EH (cell line): ENCODE measurements at places on chromosomes 1 and 21.
A peak's percentile ranks its signal among the peaks of the same experiment; 100 is the strongest.

DNA sequence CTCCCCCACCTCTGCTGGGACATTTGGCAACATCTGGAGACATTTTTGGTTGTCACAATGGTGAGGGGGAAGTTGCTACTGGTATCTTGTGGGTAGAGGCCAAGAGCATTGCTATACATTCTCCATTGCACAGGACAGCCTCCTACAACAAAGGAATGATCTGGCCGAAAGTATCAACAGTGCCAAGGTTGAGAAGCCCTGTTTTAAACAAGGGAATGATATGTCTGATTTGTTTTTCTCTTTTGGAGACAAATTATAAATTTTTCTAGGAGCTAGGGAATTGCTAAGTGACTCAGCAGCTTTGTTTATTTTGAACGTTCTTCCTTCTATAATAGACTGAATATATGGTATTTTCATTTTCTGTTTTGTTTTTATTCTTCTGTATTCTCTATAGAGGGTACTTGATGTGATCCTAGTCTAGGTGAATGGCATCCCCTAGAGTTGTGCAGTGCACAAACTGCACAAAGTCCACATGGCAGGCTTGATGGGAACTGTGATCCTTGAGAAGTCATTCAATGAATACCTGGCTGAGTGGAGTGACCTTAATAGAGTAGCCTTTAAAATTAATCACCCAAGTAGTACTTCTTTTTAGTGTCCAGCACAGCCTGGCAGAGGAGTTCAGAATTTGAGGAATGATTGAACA is 288.6 kb upstream of the USP24 start:
- DNase-seq = peak; percentile 61

DNA sequence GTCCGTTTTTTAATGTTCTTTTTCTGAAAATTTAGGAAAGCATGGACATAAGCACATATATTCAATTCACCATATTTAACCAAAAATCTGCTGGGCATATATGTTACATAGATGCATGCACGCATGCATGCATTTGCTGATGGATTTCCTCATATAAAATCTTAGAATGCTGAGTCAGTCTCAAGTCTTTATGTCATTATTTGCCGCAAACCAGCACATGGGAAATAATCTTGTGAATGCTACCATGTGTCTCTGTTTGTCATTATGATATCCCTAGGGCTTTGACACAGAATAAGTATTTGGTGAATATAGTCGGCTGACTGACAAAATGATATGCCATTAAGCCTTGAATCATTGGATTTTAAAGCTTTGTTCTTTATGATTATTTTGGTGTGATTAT is 776.5 kb downstream of the KCNT2 start:
- DNase-seq = no peak

GRCh38 chr1:172812118-172812517 is 153.2 kb downstream of the FASLG start:
- no peak for DNase-seq

DNA sequence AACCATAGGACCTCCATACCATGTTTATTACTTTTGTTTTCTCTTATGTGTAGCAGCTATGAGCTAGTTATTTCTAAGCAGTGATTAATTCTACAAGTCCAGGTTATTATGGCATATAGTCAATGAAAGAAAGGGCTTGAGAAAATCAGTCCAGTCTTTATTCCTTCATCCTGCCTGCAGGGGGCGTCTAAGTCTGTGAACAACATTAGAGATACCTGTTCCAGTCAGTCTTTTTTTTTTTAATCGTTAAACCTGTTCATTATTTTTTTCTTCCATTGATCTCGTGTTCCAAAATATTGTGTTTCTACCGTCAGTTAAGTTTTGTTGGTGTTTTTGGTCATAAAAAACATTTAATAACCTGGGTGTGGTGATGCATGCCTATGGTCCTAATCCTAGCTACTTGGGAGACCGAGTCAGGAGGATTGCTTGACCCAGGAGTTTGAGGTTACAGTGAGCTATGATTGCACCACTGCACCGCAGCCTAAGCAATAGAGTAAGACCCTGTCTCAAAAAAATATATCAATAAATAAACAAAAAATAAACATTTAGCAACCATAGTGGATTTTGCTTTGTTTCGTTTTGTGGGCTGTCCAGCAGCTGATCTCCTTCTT is 29.4 kb upstream of the CD2 start:
- DNase-seq = peak; percentile 56

- peak; percentile 84 for DNase-seq
These were observed at the start of gene ZYG11A for GRCh38 chr1:52842643-52843310. ZYG11A (plus strand) TSS chr1:52842760; CDS start chr1:52842884, 124 bp downstream.

- DNase-seq = peak; percentile 98
These were observed 75.4 kb downstream of the ABCA4 start for GRCh38 chr1:94045465-94046056.

- no peak for DNase-seq
These were observed 337.0 kb downstream of the MATN1 start for GRCh38 chr1:30386156-30386926.

- DNase-seq = no peak
These were observed 54.5 kb upstream of the LAPTM5 start for GRCh38 chr1:30812076-30812475.

GRCh38 chr1:41024953-41025352 is 3.4 kb upstream of the SLFNL1 start:
- DNase-seq = no peak

DNA sequence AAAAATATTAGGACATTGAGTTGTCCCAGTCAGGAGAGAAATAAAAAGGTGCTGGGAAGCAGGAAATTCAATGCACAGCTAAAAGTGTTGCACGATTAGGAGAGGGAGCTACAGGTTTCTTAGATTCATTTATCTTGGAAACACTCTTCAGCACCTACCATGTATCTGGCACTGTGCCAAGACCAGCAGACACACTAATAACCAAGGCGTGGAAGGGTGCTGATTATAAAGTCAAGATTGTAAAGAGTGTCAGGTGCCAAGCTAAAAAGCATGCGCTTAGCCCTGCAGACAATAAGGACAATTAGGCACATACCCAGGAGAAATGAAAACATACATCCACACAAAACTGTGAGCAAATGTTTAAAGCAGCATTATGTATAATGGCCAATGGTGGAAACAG is 129.9 kb downstream of the DSCAM start:
- no peak for DNase-seq

DNA sequence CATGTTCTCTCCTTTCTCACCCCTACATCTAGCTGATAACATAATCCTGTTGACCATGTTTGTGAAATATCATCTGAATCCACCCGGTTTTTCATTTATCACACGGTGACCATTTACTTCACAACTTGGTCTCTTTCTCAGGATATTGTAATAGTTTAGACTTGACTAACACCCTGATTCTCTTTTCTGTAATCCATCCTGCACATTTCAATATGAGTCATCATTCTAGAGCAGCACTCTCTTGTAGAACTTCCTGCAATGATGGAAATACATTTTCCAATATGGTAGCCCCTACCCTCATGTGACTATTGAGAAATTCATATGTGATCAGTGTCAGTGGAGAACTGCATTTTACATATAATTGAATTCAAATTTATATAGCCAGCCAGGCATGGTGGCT is 2.3 kb upstream of the JAM2 start:
- no peak for DNase-seq

DNA sequence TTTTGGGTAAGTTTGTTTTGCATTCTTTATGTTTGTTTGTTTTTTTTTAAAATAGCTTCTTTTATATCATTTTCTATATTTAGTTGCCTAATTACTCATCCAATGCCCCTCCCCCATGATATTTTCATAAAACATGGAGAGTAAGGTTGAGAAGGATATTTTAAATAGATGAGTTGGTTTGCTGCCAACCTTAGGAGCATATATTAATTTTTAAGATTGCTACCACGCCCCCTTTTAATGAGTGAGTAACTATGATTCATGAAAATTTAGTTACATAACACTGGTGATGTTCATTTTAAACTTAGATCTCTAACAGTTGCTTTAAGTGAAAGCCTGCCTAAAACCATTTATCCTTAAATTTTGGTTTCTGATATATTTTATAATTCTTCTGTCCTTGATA is 18.7 kb downstream of the TMEM50A start:
- peak; percentile 59 for DNase-seq

- DNase-seq = no peak
These were observed 283.5 kb upstream of the SGIP1 start for GRCh38 chr1:66250478-66250877.

DNA sequence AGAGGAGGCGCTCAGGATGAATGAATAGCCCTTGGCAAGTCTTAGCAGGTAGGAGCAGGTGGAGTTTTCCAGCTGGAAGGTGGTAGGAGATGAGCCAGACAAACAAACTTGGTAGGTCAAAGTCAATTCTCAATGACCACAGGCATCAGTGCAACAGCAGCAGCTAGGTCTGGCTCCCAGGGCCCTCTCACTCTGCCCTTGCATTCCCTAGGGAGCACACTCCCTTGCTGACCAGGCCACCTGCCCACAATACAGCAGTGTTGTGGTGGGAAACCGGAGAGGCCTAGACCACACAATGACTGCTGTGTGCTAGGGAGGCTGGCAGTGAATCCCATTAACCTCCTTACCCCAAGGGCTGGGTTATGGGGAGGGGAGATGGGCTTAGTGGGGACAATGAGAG is 13.0 kb upstream of the PAQR6 start:
- no peak for DNase-seq

GRCh38 chr1:157240495-157241184 is 102.4 kb upstream of the ETV3 start:
- no peak for DNase-seq

GRCh38 chr1:51189421-51190073 is 46.5 kb upstream of the RNF11 start:
- DNase-seq = peak; percentile 76

GRCh38 chr1:95572962-95573361 is 339.0 kb downstream of the RWDD3 start:
- no peak for DNase-seq

GRCh38 chr1:159171254-159171687 is at the start of gene CADM3:
CADM3 (plus strand) TSS chr1:159171615; CDS start chr1:159171766, 151 bp downstream.
- DNase-seq = no peak

GRCh38 chr1:47444562-47445465 is 7.0 kb downstream of the FOXD2 start:
- DNase-seq = peak; percentile 28

DNA sequence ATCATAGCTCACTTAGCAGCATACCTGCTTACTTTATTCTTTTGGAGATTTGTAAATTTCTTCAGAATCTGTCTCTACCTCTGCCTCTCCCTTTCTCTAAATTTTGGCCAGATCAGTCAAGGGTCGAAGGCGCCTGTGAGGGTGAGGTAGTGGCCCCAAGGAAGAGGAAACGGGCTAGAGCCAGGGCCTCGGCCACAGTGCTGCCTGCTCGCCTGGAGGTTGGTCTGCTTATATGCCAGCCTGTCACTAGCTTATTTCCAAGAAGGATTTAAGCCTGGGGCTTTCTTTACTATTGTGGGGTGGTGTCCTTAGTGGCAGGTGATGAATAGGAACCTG is 19.6 kb downstream of the PEX14 start:
- no peak for DNase-seq

- DNase-seq = peak; percentile 56
These were observed 235.4 kb upstream of the ADAMTS5 start for GRCh38 chr21:27202301-27202700.

- peak; percentile 55 for DNase-seq
These were observed 23.4 kb downstream of the KCNQ4 start for GRCh38 chr1:40806731-40807695.

DNA sequence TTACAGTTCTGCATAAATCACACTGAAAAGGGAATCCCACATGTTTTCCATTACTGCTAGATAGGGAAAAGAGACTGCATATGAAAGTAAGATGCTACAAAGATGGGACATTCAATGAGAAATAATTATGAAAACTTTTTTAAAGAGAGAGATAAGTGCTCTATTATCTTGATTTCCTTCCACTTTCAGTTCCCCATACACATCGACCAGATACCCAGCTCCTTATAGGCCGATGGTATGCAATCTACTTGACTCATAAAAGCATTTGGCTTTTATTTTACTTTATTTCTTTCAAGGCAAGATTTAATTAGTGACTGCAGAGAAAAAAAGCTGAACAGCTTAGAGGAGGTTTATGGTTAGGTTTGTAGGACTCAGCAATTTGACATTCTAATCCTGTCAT is 13.1 kb downstream of the BRINP2 start:
- DNase-seq = no peak

DNA sequence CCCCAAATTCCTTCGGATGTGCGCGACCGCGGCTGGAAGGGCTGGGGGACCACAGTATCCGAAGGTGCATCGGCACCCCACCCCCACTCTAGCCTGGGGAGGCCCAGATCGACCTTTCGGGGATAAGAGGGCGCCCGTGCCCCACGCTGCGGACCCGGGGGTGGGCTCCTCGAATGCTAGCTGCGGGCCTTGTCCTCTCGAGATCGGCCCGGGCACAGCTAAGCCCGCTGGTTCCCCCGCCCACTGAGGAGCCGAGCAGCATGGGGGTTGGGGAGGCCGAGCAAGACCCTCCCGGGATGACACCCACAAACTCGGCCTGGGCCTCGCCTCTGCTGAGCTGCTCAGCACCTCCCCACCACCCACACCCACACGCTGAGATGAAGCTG is 653 bp upstream of the IFFO2 start:
- DNase-seq = no peak

DNA sequence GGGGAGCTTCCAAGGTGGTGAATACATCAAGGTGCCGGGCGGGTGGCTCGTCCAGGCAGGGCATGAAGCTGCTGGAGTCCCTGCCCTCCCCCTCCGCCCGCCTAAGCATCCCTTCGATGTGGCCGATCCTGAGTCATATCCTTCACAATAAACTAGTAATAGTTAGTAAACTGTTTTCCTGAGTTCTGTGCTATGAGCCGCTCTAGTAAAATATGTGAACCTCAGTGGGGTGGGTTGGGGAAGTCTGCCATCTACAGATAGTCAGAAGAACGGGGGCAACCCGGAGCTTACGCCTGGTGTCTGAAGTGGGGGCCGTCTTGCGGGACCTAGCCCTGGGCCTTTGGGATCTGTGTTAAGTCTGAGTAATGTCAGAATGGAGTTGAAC is 21.6 kb downstream of the C2CD2 start:
- peak; percentile 89 for DNase-seq

- no peak for DNase-seq
These were observed 38.5 kb downstream of the CSMD2 start for GRCh38 chr1:34126486-34126885.

DNA sequence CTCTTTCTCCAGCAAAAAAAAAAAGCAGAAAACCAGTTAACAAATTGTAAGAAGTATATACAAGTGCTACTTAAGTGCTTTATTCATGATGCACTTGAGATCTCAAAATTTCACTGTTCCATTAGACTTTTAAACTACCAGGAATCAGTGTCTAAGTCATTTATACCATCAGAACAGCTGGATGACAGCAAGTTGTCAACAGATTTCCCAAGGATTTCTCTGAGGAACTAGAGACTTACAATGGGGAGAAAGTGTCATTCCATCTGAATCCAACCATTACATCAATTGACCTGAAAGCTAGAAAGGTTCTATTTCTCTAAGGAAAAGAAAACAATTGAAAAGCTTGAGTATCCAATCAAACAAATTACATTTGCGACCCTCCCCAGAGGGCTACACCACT is 43.8 kb downstream of the USH2A start:
- no peak for DNase-seq

- no peak for DNase-seq
These were observed 2.8 kb downstream of the CD58 start for GRCh38 chr1:116567790-116568661.
